ENCODE measurements at places on chromosomes 2 and 18. TPM values are rescaled to one million over a fixed set of nuclear protein-coding genes. Genes with fewer than 3 reads are reported as not detected.

GRCh38 chr2:217206016-217206725 lies 346.3 kb upstream of the TNP1 start:
- DNase-seq: no peak

DNA sequence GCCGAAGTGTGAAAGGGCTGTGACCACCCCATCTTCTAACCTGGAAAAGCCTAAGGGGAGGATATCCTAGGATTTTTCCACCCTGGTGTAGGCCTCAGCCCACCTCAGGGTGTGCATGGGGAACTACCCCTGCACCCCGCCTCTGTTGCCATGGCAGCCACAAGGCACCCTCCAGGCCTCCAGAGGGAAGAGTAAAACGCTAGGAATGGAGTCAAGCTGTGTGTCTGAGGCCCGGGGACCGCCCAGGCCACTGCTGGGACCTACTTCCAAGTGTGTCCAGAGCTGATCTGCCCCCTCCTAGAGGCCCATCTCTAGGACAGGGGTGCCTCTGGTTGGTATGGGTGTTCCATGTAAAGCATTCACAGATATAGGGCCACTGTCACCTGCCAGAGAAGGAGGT lies 86.7 kb downstream of the PLB1 start:
- DNase-seq: no peak

- DNase-seq: peak; percentile 78
Measured at GRCh38 chr2:47631792-47632398, 151.1 kb upstream of the MSH6 start.

GRCh38 chr18:79397830-79398761 lies 2.4 kb downstream of the NFATC1 start:
- no peak for DNase-seq

DNA sequence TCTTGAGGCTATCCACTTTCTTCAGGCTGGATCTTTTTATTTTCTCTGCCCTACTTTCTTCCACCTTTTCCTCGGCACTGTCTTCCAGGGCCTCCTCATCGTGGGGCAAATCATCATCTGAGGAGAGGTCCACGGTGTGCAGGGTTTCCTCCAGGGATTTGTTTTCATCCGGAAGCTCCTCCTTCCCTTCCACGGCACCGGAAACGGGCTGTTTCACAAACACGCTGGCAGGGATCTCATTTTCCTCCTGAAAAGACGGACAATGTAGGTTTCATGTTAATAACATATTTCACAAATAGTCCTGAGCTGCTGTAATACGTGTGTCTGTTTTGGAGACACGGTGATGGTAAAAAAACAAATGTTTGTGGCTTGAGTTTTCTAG lies 10.4 kb downstream of the CAVIN2 start:
- no peak for DNase-seq

- no peak for DNase-seq
Measured at GRCh38 chr2:212197776-212198175, 340.8 kb downstream of the ERBB4 start.

RAB11FIP5 gene
- 11.5 TPM for total RNA-seq
